Astrocyte of the hippocampus (primary cell): ENCODE measurements at places on chromosomes 1 and 21.
A peak's percentile ranks its signal among the peaks of the same experiment; 100 is the strongest.

- DNase-seq, result peak; percentile 56
Measured at GRCh38 chr1:84853741-84854721, 39.0 kb downstream of the LPAR3 start.

DNA sequence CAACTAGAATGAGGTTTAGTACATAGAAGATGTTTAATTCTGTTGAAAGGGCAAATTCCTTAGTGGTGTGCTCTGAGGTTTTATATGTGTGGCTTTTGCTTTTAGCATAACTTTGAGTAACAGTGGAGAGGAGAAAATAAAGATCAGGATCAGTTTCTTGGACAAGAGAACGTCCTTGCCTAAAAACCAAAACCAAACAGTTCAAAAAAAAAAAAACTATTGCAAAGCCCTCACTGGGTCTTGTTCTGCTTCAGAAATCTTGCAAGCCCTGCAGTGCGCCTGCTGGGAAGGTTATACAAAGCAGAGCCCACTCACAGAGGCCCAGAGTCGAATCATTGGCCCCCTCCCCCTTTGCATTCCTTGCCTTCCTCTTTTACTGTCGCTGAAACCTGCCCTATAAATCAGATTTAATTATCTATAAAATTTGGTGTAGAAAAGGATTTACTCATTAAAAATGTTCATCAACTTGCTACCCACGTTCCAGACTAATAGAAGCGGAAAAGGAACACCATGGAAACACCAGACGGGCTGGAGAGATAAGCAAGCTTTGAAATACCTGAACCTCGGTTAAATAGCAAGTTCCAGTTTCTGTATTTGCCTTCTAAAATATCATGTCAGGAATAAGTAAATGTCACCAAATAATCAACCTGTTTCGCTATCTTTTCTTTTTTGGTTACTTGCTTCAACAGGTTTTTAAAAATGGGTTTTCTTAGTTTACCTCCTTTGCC, 201.6 kb upstream of the PTBP2 start:
- DNase-seq, result peak; percentile 72

DNA sequence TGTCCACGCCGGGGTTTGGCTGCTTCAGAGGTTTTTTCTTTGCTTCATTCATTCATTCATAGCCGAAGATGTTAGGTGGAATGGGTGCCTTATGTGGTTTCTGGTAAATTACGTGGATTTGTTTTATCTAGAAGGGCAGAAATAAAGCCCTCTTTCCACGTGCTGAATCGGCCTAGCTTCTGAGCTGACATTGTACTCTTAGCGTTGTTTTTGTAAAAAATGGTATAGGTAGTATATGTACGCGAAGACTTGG, 1.5 kb downstream of the GALNT2 start:
- DNase-seq, result no peak

GRCh38 chr1:147241934-147242448, 493 bp upstream of the CHD1L start:
- no peak for DNase-seq

- no peak for DNase-seq
Measured at GRCh38 chr1:221188458-221188857, 309.2 kb downstream of the HLX start.

GRCh38 chr1:153313288-153313687, 536 bp upstream of the PGLYRP3 start:
- no peak for DNase-seq

GRCh38 chr21:42534421-42535378, 21.0 kb downstream of the SLC37A1 start:
- no peak for DNase-seq

DNA sequence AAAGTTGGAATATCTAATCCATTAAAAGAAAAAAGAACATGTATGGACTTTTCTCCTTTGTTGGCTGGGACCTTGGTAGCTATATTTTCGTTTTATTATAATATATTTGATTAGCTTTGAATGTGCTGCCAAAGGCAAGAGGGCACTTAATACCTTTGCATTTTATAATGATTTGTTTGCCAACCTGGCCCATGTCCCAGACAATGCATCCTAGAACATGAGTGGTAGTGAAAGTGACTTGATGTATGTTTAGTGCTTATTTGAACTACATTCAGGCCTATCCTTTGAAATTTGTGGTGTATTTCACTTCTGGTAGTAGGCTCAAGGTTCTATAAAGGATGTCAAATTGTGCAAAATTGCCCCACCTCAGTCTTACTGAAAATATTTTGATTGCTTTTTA, 25.9 kb downstream of the CACHD1 start:
- DNase-seq, result no peak

GRCh38 chr1:116850436-116850835, 59.3 kb upstream of the PTGFRN start:
- DNase-seq, result no peak

DNA sequence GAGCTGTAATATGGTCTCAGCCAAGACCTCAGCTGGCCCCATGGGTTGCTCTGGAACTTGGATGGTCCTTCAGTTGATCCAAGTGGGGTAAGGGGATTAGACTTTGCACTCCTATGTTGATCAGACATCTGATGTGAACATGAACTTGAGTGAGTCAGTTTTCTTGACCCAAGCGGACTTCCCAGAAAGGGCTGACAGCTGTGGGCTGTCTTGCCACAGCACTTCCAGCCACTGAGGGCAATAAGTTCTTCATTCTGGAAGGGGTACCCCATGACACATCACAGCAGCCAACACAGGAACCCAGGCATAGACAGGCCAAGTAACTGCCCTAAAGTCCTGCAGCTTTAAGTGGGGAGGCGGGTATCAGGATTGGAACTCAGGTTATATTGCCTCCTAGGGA, 93.9 kb upstream of the USP24 start:
- no peak for DNase-seq

GRCh38 chr1:8411803-8412182, 93.9 kb downstream of the SLC45A1 start:
- no peak for DNase-seq

DNA sequence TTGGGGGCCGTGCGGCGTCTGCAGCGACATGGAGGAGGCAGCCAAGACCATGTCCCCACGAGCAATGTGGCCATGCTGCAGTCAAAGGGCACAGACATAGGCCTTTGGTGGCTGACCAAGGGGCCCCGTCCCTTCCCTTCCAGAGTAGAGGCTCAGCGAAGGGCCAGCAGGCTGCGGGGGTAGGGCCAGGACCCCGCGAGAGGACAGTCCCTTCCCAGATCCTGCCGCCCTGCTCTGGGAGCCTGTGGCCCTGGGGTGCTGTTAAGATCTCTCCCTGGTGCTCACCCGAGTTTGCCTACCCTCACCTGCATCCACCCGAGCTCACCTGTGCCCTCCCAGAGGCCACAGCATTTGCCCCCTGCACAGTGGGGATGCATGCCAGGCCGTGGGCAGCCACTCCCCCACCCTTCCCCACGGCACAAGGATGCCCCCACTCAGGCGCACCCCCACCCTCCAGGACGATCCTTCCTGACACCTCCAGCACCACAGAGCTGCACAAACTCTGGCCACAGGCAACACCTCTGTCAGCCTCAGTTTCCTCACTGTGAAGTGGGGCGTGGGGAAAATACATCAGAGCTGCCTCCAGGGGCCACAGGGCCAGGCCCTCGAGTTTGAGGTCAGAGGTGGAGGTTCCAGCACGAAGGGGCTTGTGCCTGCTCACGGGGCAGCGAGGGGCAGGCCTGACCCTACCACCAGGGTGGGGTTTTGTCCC, 15.5 kb downstream of the ITGB2 start:
- no peak for DNase-seq

- DNase-seq, result peak; percentile 96
Measured at GRCh38 chr21:38289705-38290485, 33.1 kb downstream of the KCNJ15 start.

DNA sequence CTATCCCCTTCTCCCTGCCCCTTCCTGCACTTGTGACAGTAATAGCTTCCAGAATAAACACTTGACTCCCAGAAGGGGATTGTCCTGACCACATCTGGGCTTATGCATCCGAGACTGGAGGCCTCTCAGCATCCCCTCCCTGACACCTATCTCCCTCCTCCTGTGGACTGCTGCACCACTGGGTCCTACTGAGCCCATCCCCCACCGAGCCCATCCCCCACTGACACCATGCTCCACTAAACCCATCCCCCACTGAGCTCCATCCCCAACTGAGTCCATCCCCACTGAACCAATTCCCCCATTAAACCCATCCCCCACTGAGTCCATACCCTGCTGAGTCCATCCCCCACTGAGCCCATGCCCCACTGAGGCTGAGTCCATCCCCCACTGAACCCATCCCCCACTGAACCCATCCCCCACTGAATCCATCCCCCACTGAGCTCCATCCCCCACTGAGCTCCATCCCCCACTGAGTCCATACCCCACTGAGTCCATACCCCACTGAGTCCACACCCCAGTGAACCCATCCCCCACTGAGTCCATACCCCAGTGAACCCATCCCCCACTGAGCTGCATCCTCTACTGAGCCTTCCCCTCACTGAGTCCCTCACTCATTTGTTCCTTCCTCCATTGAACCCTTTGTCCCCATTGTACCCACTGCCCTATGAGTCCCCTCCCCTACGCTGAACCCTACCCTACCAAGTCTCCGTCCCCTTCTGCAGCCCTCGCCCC, 5.6 kb downstream of the PDZK1IP1 start:
- no peak for DNase-seq

- no peak for DNase-seq
Measured at GRCh38 chr1:200524092-200524491, 96.5 kb downstream of the KIF14 start.

DNA sequence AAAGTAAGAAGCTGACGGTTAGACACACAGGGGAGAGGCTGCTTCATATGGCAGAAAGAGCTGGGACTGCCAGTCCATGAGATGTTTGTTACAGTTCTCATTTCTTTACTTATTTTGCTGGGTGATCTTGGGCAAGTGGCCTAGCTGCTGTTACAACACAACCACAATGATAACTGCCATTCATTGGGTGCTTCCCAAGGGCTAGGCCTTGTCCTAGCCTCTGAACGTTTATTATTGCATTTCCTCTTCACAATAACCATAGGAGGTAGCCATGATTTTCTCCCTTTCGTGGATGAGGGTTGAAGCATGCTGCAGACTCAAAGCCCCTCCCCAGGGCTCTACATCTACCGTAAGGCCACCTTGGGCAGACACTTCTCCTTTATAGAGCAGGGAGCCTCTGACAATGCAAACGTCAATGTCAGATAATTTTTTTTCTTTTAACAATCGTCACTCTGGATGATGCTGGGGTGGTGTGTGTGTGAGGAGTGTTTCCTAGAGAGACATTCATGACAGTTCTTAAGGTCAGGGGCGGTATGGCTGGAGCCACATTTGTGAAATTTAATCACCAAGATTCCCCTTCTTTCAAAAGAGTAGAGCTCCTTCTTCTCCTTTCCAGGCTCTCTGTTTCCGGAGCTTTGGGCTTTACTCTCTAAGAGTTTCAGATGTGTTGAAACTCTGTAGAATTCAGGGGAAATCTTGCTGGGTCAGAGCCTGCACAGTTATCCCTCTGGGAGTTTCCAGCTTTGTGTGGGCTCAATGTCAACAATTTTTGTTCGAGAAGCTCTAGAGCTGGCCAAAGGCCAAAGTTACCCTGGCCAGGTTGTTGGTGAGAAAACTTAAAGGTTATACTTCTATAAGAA, 138.5 kb upstream of the SGIP1 start:
- no peak for DNase-seq

DNA sequence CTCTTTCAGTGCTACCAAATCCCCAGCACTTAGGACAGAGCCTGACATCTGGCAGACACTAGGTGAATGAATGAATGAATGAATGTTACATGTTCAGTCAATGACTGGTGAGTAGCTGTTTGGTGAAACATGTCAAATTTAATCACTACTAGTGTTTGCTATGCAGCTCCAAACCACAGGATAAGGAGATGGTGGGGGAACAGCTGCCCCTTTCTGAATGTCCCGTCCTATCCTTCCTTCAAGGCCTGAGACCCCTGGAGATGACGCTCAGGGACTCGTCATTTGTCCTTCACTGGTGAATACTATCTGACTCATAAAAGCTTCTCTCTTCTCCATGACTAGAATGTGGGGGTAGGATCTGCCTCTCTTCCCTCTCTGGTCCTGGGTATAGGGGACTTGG, 175.4 kb downstream of the HIVEP3 start:
- DNase-seq, result no peak

DNA sequence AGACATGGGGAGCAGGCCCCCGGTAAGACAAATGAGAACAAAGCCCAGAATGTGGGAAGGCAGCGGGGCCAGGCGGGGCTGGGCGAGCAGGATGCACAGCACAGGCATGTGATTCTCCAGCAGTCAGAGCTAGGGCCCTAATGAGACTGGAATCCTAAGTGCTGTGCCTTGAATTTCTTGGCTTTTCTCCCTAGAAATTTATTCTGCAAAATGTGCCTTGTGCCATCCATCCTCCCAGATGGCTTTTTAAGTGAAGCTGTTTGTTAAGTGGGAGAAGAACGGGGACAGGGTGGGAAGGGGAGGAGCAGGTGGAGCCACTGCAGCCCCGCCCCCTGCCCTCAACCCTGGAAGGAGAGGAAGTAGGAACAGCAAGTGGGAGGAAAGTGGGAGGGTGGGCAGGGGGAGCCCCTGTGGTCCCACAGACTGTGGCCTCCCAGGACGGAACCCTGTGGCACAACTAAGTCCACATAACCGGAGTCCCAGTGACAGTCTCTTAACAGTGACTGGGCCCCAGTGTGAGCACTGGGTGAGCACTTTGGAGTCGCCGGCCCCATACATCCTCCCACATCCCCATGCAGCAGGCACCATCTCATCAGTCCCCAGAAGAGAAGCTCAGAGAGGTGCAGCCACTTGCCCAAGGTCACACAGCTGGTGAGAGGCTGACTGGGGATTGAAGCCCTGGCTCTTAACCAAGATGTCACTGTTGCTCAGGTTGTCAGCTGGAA, 216.9 kb downstream of the MATN1 start:
- no peak for DNase-seq

DNA sequence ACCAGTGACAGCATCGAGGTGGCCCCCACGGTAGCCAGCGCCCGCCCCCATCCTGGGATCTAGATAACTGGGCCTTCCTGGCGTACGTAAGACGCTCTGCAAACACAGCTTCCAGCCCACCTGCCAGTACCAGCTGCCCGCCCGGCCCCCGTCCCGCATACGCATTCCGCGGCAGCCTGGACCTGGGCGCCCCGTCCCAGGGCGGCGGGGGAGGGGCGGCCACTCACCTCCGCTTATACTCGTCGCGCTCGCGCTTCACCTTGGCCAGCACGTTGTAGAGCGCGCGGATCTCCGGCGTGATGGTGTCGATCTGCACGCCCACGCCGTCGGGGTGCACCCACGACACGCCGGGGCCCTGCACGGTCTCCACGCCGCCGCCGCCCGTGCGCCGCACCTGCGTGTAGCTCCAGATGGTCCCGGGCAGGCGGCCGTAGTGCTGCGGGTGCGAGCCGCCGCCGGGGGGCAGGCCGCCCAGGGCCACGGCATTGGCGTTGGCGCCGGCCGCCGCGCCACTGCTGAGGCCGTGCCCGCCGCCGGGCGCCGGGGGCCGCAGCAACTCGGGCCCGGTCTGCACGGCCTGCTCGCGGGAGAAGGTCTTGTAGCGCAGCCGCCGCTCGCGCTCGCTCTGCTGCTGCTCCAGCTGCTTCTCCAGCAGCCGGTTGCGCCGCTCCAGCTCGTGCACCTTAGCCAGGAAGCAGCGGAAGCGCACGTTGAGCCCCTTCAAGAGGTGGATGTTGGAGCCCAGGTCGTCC, 859 bp downstream of the IFFO2 start:
- peak; percentile 65 for DNase-seq

- no peak for DNase-seq
Measured at GRCh38 chr1:31624731-31625514, 7.4 kb downstream of the HCRTR1 start.
